ENCODE measurements at places on chromosomes 11 and 22.

- peak; percentile 74 for DNase-seq
Observed at GRCh38 chr11:117502015-117502778, 174.5 kb downstream of the CEP164 start.

- DNase-seq: no peak
Observed at GRCh38 chr11:125167954-125168835, 3.6 kb downstream of the PKNOX2 start.

DNA sequence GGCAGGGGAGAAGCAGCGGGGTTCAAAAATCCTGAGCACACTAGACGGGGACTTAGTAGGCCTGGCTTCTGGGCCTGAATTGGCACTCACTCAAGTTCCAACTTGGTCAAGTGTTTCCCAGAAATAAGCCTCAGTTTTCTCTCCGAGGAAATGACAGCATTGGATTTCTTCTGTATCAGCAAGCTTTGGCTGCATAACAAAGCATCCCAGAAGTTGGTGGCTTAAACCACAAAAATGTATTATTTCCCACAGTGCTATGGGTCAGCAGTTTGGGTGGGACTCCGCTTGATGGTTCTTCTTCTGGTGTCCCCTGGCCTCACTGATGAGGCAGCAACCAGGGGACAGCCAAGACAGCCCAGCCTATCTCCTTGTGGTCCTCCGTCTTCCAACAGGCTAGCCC, 1.6 kb upstream of the CYTH4 start:
- DNase-seq: no peak

- DNase-seq: no peak
Observed at GRCh38 chr11:35163209-35163608, 24.2 kb downstream of the CD44 start.

DNA sequence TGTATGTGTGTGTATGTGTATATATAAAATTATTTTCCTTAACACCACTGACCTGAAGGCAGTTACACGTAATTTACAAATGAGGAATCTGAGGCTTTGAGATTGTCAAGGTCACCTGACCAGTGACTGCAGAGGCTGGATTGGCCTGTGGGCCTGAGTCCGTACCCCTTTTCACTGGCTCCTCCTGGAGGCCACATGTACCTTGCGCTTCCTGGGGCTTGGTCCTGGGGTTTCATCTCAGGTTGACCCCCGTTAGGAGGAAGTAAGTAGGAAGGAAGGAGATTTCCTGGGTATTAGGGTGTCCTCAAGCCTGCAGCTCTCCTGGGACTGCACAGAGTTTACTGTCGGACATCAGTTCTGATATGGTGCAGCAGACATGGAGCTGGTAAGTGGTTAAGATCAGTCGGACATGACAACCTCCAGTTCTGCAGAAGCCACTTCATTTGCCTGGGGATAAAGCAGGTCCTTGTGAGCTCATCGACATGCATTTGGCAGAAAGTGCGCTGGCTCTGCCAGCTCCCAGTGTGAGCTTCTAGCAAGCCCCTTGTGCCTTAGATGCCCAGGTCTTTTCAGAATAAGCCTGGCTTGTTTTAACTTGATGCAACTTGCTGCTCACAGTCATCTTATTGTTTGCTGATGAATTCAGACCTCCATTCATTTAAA, 36.6 kb downstream of the ST3GAL4 start:
- peak; percentile 83 for DNase-seq

GRCh38 chr11:2376751-2377451, at the start of gene CD81:
Gene CD81, plus strand, starts transcription at chr11:2377310. Its CDS starts 240 bp downstream, at chr11:2377550.
- DNase-seq: peak; percentile 98

DNA sequence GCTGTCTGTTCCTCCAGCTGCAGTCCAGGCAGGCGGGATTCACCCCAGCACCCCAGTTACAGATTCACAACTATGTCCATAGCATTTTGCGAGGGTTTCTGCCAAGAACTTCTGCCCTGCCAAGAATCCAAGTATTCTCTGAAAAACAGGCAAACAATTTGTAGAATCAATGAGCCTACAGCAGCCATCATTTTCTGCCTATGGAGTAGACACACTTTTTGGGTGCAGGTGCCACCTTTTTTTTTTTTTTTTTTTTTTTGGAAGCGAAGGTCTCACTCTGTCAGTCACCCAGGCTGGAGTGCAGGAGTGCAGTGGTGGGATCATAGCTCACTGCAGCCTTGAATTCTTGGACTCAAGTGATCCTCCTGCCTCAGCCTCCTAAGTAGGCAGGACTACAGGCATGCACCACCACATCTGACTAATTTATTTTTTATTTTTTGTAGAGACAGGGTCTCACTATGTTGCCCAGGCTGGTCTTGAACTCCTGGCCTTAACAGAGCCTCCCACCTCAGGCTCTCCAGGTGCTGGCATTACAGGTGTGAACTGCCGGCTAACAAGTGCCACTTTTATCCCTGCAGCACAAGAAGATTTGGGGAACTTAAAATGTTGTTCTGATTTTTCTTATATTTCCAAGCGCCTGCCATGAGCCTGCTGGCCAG, 195.1 kb downstream of the SNX19 start:
- no peak for DNase-seq

DNA sequence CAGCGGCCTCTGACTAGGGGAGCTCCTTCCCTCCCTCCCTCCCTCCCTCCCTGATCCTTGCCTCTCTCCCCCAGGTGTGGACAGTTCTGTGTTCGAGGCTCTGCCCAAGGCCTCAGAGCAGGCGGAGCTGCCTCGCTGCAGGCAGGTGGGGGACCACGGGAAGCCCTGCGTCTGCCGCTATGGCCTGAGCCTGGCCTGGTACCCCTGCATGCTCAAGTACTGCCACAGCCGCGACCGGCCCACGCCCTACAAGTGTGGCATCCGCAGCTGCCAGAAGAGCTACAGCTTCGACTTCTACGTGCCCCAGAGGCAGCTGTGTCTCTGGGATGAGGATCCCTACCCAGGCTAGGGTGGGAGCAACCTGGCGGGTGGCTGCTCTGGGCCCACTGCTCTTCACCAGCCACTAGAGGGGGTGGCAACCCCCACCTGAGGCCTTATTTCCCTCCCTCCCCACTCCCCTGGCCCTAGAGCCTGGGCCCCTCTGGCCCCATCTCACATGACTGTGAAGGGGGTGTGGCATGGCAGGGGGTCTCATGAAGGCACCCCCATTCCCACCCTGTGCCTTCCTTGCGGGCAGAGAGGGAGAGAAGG, 11.1 kb upstream of the POU2F3 start:
- DNase-seq: peak; percentile 92

Measured in H7 (cell line).